ENCODE measurements at places on chromosomes 12 and 14.

GRCh38 chr12:106093246-106093645, 45.5 kb downstream of the NUAK1 start:
- DNase-seq = no peak

- no peak for DNase-seq
These were observed 3.3 kb upstream of the FRS2 start for GRCh38 chr12:69466867-69467266.

GRCh38 chr12:131947482-131948027, 2.2 kb upstream of the EP400 start:
- DNase-seq = no peak

DNA sequence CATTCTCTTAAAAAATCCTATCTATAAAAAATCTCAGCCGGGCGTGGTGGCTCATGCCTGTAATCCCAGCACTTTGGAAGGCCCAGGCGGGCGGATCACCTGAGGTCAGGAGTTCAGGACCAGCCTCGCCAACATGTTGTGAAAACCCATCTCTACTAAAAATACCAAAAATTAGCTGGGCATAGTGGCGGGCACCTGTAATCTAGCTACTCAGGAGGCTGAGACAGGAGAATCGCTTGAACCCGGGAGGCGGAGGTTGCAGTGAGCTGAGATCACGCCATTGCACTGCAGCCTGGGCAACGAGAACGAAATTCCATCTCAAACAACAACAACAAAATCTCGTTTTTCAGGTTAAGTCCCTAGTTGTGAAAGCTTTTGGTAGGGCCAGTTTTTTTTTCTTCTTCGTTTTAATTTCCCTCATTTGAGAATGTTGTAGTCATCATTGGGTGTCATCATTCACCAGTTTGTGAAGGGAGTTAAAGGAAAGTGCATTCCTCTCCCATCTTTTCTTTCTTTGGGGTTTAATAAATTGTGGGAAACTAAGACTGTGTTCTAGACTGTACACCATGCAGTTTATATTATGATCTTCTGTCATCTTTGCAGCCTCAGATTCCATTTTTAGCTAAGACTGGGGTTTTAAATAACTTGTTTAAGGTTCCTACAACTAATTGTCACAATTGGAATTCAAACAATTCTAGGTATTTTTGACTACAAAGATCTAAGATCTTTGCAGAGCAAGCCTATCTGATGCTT, 23.9 kb downstream of the MDM2 start:
- no peak for DNase-seq

DNA sequence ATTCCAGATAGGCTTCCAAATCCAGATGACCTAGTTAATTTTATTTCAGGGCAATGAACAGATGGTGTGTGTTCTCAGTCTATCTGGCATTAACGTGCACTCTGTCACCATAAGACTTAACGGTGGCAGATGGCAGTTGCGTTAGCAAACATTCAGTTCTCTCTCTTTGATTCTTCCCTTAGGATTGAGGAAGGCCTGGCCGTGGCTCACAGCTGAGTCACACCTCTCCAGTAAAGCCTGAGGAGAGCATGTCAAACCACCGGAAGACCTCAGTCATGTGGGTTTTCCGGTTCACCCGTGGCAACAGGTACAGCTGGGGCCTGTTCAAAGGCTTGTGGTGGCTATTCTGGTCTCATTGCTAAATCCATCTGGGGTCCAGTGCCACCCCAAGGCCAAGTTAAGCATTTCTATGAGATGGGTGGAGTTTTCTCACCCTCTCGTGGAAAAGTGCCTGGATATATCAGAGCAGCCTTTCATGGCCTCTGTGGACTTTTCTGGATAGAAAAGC, 545.1 kb upstream of the ATP2B1 start:
- DNase-seq = peak; percentile 96

DNA sequence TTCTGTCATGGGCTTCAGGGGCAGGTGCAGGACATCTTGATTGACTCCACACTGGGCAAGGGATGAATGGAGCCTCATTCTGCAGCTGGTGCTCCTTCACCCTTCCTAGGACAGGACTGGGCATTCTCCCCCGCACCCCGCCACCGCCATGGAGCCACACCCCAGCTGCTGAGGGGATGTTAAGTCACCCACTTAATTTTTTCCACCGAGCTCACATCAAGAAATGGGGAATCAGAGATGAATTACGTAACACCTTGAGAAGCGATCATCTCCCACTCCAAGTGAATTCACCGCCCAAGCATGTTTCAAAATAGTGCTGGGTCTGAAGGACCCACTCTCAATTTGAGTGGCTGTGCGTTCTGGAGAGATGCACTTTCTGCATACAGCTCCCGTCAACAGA, 94.2 kb downstream of the EML1 start:
- DNase-seq = no peak
